Stimulated activated CD8-positive, alpha-beta memory T cell treated with anti-CD3 and anti-CD28 coated beads, Interleukin-7, amount 100 ng/mL, for 1 hour (primary cell): ENCODE measurements at places on chromosomes 3 and 15.

GRCh38 chr15:82621970-82622369 lies 25.2 kb downstream of the CPEB1 start:
- no peak for DNase-seq

- no peak for DNase-seq
These were observed 108.0 kb downstream of the CMSS1 start for GRCh38 chr3:99925584-99926230.

DNA sequence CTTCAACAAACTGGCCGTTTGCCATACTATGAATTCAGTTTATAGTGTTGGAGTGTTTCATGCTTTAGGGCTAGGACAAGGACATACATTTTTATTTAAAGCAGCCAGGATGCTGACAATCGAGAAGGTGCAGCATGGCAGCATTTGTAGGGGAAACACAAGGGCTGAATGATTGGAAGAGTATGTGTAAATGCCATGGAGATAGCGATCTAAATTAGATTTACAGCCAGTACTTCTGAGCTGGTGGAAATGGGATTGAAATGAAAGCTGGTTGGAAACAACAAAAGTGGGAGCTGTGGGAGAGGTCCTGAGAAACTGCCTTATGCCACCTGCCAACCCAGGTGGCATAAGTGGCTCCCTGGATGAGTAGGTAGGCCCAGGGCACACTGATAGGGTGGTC lies 209.9 kb upstream of the MRPL3 start:
- no peak for DNase-seq

DNA sequence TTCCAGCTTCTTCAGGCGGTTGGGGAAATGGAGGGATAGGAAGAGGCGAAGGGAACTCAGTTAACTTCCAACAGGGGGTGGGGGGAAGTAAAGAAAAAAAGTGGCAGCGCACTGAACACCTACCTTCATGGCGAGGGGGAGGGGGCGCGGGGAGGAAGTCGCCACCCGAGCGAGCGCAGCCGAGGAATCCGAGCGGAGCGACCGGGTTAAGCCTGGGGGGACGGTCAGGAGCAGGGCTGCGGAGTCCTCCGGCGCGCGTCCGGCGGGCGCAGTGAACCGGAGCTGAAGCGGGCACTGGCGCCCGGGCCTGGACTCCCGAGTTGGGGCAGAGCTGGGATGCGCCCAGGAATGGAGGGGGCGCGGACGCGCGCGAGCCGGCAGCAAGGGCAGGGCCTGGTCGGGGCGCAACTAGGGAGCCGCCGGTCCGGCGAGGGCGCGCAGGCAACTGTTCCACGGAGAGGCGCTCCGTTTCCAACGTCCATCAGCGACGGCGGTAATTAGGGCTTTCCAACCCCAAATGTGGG lies at the start of gene WNT5A:
WNT5A (minus strand) TSS at position 450 of the 524 bp plus-strand sequence; CDS start at position 129, 321 bp downstream.
- no peak for DNase-seq

DNA sequence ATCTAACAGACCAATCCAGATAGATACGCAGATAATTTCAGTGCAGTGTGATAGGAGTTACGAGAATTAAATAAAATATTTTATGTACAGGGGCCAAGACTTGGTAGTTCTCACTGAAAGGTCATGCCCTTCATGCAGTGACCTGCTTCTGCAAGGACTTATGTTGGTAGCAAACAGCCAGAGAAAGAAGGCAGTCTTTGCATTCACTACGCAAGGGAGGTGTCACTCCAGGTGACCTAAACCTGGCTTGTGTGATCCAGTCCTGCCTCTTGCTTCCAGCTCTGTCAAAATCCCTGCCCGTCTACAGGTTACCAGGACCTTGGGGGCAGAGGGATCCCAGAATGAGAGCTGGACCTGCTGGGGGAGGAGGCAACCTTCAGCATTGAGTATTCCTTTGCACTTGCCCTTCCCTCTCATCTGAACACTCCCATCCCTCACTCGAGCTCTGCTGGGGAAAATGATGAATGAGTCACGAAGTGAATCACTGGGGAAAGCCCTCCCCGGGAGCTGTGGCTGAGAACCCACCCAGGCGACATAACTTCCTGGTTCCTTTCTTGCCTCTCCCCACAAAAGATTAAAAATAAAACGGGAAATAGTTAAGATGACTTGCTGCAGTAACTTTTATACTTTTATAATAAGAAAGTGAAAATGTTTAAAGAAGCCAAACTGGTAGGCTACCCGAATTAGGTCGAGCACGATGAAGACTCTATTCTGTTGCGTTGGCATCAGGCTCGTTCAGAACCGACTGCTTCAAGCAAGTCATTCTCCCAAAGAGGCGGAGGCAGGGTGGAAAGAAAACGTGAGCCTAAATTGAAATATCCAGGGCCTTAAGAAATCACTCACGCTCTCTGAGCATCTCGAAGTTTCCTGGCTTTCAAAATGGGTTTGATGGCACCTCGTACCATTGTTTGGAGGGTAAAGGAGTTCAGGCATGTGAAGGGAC lies 216.1 kb downstream of the SLCO3A1 start:
- no peak for DNase-seq

DNA sequence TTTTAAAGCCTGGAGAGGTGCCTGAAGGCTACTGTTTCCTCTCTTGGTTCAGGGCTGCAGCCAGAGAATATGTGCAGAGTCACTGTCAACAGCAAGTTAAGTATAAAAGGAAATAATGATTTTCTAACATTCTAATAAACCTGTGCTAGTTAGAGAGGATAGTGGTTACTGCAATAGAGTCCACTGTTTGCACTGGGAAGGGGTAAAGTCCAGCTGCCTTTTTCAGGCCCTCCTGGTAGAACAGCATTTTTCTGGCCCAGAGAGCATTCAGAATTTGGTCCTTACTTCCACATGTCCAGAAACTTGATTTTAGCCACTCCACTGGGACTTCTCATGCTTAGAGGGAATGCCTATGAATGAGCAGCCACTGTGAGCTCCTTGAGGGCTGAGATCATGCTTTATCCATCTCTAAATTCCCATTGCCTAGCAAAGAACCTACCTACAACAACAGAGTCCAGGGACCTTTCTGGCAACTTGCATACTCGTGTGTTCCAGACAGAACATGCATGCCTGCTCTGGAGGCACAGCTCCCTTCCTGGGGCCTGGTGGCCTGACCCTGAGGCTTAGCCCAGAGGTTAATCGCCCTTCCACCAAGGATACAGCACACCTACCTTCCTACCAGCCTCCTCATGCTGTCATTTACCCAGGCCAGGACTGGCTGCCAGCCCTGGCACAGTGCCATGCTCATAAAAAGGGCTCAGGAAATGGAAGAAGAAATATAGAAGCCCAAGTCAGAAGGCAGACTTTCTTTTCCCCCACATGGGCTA lies 50.3 kb upstream of the ATP13A3 start:
- DNase-seq = no peak

DNA sequence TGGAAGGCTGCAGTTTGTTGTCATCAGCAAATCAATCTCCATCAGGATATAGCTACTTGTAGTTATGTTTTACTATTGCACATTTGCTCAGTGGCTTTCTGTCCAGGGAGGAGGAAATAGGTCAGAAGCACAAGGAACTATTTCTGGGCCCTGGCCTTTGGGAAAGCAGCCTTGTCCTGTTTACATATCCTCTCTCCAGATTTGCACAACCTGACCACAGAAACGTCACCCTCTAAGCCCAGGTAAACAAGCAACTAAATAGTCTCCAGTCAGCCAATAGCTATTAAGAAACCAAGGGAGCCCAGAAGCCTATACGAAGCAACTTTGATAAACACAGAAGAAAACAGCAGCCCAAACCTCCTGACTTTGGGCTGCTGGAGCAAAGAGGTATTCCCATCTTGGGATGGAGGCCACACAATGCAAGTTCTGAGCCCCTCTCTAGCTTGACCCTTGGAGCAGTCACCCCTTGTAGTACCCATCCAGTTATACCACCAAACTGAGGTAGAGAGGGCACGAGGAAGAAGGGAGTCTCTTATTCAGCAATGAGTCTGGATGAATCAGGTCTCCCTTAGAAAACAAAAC lies 2.3 kb upstream of the FEM1B start:
- no peak for DNase-seq

GRCh38 chr3:25178672-25179071 lies 249.4 kb upstream of the RARB start:
- no peak for DNase-seq

DNA sequence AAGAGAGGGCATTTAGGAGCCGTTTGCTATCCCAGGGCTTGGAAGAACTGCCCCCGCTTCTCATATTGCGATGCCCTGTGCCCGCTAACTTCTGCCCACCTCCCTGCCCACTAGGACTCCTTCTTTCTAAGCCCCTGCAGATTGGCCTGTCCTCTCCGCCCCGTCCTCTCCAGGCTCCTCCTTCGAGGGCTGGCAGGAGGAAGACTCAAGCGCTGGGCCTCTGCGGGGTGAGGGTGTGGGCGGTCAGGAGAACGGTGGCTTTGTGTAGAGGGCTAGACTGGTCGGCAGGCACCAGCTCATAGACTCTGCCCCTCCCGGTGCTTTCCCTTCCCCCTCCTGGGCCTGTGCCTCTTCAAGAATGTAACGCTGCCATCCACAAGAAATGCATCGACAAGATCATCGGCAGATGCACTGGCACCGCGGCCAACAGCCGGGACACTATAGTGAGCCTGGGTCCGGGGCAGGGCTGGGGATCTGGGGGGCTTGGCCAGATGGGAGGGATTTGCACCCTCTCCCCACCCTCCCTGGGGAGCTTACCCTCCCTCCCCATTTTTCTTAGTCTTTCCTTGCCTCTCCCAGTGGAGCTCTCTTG lies 21.9 kb downstream of the PRKCD start:
- DNase-seq = no peak
